ENCODE measurements at places on chromosomes 4 and X.

DNA sequence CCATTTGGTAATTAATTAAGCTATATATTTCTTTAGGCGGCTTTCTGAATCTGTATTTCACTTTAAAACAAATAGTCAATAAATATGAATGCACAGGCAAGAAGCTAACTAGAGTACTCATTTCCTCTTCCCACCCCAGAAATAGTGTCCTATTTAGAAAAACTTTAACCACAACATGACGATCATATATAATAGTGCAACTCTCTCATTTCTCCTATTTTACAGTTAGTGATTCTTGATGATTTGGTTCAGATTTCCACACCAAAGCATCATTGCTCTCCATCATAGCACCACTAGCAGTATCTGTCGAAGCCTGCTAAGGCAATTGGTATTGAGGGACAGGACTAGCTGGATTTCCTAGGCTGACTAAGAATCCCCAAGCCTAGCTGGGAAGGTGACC, 184.0 kb upstream of the GALNTL6 start:
- DNase-seq = no peak

- DNase-seq = no peak
These were observed 59.1 kb downstream of the IGFBP7 start for GRCh38 chr4:57051095-57051494.

DNA sequence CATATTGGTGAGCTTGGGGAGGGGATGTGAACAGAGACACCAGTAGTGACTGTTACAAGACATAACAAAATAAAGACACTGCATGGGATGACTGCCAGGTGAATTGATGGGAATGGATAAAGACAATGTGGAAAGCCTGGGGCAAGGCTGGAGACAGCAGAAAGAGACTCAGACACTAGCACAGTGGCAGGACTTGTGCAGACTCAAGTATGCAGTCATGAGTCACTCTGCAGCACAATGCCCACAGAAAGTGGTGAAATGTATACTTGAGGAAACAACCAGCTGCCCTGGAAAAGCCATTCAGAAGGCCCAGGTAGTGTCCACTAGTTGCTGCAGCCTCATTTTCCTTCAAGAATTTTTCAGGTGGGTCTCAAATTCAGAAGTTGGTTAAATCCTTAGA, 452.3 kb downstream of the MID1IP1 start:
- no peak for DNase-seq

GRCh38 chr4:24108567-24108966, 218.7 kb upstream of the PPARGC1A start:
- DNase-seq = no peak

GRCh38 chrX:54794028-54794427, 4.0 kb downstream of the ITIH6 start:
- no peak for DNase-seq

DNA sequence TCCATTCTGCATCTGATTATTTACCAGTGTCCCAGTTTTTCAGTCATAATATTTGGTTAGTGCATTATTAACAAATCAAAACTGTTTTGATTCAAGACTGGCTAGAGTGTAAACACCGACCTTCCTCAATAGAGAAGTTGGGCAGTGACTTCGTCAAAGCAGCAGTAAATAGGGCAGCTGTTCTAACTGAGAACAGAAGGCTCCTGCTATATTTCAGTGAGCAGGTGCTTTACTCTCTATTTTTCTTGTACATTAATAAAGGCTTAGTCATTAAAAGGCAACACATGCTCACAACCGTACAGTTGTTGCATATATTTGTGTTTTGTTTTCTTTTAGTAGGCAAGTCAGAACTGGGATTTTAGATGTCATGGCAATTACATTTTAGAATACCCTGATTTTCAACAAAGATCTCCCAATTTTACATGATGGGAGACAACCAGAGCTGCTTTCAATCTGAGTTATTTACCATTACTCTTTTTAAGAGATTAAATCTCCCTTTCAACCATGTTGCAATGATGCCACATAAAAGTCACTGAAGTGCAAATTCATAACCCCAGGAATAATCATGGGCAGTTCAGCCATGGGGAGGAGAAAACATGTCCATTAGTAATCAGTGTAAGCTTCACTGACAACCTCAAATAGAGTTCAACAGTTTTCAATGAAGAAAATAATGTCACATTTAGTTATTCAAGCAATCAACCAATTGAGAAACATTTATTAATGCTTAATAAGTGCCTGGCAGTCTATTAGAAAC, 233.3 kb downstream of the NDST4 start:
- no peak for DNase-seq

- DNase-seq = no peak
These were observed 23.5 kb upstream of the PDE6B start for GRCh38 chr4:601612-602558.

DNA sequence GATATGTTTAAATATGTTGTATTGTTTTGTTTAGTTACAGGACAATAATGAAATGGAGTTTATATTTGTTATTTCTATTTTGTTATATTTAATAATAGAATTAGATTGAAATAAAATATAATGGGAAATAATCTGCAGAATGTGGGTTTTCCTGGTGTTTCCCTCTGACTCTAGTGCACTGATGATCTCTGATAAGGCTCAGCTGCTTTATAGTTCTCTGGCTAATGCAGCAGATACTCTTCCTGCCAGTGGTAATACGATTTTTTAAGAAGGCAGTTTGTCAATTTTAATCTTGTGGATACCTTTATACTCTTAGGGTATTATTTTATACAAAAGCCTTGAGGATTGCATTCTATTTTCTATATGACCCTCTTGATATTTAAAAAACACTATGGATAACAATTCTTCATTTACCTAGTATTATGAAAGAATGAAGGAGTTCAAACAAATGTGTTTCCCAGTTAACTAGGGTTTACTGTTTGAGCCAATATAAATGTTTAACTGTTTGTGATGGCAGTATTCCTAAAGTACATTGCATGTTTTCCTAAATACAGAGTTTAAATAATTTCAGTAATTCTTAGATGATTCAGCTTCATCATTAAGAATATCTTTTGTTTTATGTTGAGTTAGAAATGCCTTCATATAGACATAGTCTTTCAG, 26.9 kb downstream of the NUDT6 start:
- no peak for DNase-seq

GRCh38 chr4:164779811-164780216, 25.9 kb downstream of the SMIM31 start:
- DNase-seq = no peak

DNA sequence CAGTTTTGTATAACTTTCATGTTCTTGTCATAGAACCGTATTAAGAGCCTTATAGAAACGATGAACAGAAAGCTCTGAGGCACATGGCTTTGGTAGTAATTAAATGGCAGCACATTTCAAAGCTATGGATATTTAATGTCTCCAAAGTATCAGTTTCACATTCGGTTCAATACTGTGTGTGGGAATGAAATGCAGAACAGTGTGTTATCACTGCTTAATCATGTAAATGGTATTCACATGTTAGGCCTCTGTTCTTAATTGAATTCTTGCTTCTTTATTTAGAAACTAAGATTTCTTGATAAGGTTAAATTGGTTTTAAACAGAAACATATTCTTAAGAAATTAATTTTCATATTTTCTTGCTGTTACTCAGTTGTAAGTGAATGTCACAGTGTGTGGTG, 701.0 kb upstream of the PITX2 start:
- DNase-seq = no peak

GRCh38 chr4:40176602-40177001, 20.2 kb upstream of the RHOH start:
- DNase-seq = no peak

GRCh38 chrX:53681661-53682060, 4.9 kb downstream of the HUWE1 start:
- no peak for DNase-seq

GRCh38 chrX:9416562-9417348, 48.1 kb upstream of the TBL1X start:
- DNase-seq = no peak

- no peak for DNase-seq
These were observed 87.5 kb upstream of the UXT start for GRCh38 chrX:47746446-47746845.

DNA sequence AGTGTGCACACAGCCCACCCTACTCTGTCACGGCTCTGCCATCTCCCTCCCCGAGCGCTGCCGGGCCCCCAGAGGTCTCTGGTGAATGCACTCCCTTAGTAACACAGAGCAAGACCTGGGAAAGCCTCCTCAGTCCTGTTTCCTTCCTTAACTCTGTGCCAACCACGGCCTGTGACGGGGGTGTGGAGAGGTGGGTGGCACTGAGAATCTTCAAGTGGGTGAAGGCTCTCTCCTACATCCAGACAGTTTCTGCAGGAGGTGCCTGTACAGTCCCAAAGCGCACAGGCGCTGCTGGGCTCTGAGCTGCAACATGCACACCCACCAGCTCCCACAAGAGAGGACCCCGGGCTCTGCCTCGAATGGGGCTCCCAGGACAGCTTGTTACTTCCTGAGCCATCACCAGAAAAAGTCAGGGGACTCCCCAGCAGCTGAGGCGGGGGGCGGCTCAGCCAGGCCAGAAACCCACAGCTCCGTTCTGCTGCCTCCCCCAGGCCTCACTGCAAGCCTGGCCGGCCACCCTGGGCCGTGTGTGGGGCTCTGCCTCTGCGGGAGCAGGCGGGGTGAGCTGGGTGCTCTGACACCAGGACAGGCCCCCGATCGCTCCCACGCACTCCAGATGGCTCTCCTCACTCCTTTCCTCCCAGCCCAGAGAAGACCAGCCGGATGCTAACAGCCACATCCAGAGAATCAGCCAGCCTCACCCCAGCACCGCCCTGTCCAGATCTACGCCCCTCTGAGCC, 29.7 kb downstream of the FAM53A start:
- no peak for DNase-seq

DNA sequence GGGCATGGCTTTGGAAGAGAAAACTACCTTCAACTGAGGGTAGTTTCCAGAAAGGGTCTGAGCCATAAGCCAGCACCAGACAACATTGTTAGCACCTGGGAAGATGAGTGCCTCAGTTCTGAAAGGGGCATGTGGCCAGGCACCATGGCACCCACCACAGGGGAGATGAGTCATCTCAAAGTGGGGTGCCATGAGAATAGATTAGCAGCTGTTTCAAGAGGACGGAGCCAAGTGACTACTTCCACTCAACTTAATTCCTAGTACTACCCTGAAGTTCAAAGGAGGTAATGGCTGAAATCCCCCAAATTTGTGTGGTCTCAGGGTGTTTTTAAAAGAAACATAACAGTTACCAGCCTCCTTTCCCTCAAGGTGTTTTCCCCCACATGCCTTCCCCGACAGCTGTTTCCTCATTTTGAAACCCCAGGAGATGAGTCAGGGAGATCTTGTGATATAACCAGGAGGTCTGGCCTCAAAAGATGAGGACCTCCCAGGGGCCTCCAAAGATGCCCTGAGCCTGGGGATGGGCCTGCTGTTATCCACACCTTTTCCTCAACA, 27.8 kb upstream of the FTHL17 start:
- no peak for DNase-seq

- DNase-seq = no peak
These were observed 50.7 kb downstream of the SNX12 start for GRCh38 chrX:71017396-71017939.

GRCh38 chr4:39825741-39826231, 127.8 kb downstream of the UBE2K start:
- DNase-seq = no peak

GRCh38 chr4:155523358-155523757, 143.3 kb upstream of the GUCY1A1 start:
- DNase-seq = no peak

DNA sequence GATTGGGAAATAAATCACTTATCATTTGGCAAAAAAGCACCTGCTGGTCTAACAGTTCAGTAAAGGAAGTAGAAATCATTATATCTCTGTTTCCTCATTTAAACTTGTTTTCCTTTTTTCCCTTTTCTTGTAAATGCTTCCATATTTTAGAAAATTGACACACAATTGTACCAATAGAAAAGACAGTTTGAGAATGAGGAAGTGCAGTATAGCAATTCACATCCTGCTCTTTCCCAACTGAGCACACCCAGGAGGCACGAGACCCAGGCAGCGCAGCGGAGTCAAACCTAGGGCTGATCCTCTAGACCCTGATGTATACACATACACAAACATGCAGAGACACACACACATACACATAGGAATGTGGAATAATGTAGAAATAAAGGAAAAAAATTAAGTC, 74.8 kb upstream of the PACRGL start:
- DNase-seq = no peak

GRCh38 chr4:128177498-128177897, 110.1 kb downstream of the PGRMC2 start:
- no peak for DNase-seq

DNA sequence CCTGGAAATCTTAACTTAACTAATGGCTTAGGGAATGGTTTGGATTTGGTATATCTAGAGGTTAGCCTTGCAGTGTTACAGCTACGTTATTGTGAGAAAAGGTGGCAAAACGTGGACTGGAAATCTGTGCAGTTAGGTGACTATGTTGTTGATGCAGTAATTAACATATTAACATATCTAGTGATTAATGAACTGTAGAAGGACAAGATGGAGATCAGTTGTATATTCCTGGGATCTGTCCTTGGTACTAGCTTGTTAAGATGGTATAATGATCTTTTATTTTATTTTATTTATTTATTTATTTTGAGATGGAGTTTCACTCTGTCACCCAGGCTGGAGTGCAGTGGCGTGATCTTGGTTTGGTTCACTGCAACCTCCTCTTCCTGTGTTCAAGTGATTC, 36.9 kb downstream of the GPAT3 start:
- DNase-seq = no peak

- DNase-seq = no peak
These were observed 51.1 kb downstream of the C4orf51 start for GRCh38 chr4:145731028-145731427.

Measured in NCI-H2107 (cell line).